ENCODE measurements at places on chromosomes 6 and 20.

- no peak for DNase-seq
These were observed 14.2 kb downstream of the KCNK5 start for GRCh38 chr6:39214846-39215639.

DNA sequence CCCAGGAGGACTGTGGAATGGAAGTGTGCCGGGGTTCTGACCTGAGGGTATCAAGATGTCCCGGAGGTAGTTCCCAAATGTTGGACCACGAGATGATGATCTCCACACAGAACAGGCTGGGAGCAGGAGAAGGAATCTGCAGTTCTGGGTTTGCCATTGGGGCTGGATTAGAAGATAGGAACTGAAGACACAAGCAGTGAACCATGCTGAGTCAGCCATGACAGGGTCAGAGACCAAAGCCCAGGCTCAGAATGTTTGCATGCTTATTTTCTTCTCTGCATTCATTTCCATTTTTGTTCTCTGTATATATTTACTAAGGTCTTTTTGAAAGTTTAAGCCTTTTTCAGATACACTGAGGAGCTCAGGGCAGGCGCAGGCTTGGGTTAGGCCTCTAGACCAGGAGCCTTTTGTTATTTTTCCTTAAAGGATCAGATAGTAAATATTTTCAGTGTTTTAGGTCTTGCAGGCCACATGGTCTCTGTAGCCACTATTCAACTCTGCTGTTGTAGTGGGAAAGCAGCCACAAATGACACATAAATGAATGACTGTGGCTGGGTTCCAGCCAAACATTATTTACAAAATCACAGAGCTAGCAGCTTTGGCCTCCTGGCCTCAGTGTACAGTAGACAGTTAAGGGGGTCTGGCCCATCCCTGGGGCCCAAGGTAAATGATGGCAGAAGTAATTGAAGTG is 28.5 kb downstream of the SLC35D3 start:
- DNase-seq = no peak

- DNase-seq = no peak
These were observed 30.5 kb downstream of the CDKAL1 start for GRCh38 chr6:20564777-20565176.

- no peak for DNase-seq
These were observed 78.7 kb upstream of the SAMD5 start for GRCh38 chr6:147429794-147430193.

- no peak for DNase-seq
These were observed 29.3 kb upstream of the TXNDC5 start for GRCh38 chr6:7939864-7940228.

GRCh38 chr20:37988306-37988954 is 44.8 kb downstream of the TTI1 start:
- DNase-seq = no peak

GRCh38 chr6:105561486-105561885 is 158.6 kb upstream of the PREP start:
- no peak for DNase-seq

DNA sequence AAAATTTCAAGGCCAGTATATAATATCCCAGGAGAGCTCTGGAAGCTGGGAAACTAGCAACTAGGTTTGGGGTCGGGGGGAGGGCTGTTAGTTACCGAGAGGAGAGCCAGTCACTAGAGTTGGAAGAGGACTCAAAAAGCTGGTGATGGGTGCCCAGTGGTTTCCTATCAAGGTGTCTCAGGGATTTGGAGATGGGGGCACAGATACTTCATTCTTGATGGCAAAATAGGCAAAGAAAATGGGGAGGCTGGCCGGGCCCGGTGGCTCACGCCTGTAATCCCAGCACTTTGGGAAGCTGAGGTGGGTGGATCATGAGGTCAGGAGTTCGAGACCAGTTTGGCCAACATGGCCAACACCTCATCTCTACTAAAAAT is 805 bp downstream of the PHF1 start:
- no peak for DNase-seq

DNA sequence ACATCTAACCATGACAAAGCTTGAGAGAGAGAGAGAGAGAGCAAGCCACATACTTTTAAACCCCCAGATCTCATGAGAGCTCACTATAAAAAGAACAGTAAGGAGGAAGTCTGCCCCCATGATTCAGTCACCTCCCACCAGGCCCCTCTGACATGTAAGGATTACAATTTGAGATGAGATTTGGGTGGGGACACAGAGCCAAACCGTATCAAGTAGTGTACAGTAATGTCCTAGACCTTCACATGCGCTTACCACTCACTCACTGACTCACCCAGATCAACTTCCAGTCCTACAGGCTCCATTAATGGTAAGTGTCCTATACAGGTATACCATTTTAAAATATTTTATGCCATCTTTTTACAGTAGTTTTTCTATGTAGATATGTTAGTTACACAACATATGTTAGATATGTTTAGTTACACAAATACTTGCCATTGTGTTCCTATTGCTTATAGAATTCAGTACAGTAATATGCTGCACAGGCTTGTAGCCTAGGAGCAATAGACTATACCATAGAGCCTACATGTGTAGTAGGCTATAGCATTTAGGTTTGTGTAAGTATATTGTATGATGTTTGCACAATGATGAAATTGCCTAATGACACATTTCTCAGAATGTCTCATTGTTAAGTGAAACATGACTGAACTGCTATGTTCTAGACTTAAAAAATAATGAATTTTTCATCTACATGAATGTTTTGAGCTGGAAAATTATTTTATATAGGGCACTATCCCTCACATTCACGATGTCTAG is 11.7 kb downstream of the TSPYL1 start:
- DNase-seq = no peak

DNA sequence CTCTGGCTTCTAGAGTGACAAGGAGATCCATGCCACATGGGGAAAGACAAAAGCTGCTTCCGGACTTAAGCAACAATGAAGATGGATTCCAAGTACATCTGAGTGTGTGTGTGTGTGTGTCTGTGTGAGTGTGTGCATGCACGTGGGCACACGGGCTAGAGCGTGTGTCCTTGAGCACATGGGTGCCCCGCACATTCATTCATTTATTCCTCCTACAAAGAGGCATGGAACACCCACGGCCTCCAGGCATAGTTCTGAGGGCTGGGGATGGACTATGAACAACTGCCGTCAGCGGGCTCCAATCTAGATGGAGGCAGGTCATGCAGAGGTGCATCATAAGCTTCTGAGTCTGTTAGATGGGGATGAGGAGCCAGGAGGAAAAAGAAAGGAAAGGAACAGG is 49.1 kb downstream of the GRM4 start:
- DNase-seq = no peak
